Esophagus squamous epithelium (tissue), 5 donors: ENCODE measurements at places on chromosomes 7 and 10.

- DNase-seq, result no peak
These were observed 809.0 kb downstream of the NRG3 start for GRCh38 chr10:82683945-82684344.

DNA sequence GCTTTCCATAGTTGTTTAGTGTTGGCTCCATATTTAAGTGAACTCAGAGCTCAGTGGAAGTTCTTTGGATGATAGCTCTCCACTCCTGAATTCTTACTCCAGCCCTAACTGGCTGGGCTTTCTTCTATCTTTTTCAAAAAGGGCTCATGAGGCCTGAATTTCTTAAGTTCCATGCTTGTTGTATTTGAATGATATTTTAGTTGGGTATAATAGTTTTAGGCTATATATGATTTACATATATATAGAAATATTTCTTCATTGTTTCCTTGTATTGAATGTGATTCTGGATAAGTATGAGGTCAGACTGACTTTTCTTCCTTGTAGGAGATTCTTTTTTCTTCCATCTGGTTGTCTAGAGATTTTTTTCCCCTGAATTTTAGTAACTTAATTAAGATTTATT lies 843.5 kb downstream of the LRMDA start:
- no peak for DNase-seq

DNA sequence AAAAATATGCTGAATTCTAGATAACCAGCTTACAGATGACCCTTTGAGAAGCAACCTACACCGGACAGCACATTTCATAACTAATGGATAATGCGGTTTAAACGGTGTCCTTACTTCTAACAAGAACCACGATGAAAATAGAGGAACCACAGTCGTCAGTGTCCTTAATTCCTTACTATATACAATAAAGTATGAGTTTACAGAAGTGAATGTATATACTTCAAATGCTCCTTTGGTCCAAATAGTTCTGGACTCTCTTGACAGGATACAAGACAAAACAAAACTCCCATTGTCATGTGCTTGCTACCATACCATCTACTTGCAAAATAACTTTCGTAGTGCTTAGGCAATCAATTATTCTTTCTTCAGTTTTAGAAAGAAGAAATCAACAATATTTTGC lies 2.4 kb downstream of the NAMPT start:
- DNase-seq, result no peak

- no peak for DNase-seq
These were observed 52.4 kb downstream of the IKZF1 start for GRCh38 chr7:50356945-50357268.

DNA sequence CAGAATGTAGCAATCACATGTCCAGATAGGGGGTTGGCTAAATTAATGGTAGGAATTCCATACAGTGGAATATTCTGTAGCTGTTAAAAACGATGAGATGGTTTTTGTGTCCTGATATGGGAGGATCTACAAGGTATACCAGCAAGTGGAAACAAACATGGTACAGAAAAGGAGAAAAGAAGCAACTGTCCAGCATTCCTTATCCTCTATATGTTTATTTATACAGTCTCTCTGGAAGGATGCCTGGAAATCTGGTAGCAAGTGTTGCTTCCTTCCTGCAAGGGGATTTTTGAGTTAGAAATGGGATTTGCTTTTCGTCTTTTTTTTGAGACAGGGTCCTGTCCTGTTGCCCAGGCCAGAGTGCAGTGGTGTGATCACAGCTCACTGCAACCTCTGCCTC lies 19.3 kb downstream of the IL15RA start:
- DNase-seq, result no peak

DNA sequence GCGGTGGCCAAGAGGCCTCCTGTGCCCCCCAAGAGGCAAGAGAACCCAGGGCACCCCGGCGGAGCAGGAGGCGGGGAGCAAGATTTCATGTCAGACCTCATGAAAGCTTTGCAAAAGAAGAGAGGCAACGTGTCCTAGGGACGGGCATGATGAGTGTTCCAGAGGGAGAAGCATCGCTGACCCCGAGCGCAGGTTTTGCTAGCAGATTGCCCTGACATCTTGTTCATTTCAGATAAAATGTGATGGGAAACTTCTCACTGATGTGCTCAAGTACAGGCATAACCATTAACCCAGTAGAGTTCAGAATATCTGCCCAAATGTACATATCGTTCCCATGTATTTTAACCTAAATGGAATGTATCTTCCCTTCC lies 129.2 kb downstream of the APBB1IP start:
- no peak for DNase-seq

- DNase-seq, result no peak
These were observed 26.2 kb upstream of the ABLIM1 start for GRCh38 chr10:114684084-114684821.

DNA sequence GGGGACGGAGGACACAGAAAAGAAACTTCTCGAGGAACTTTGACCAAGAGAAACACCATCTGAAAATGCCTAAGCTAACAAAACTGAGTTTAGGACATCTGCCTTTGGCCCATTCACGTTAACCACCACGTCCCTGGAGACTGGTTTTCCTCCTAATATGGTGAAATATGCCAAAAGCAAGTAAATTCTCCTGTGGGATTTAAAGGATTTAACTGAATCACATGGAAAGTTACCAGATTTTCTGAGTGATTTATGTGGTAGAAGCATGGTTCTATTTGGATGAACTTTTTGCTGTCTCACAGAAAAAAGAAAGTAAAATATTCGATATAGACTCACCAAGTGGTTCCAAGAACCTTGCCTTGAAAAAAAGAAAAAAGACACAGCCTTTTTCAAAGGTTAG lies 30.4 kb upstream of the BMPER start:
- no peak for DNase-seq

DNA sequence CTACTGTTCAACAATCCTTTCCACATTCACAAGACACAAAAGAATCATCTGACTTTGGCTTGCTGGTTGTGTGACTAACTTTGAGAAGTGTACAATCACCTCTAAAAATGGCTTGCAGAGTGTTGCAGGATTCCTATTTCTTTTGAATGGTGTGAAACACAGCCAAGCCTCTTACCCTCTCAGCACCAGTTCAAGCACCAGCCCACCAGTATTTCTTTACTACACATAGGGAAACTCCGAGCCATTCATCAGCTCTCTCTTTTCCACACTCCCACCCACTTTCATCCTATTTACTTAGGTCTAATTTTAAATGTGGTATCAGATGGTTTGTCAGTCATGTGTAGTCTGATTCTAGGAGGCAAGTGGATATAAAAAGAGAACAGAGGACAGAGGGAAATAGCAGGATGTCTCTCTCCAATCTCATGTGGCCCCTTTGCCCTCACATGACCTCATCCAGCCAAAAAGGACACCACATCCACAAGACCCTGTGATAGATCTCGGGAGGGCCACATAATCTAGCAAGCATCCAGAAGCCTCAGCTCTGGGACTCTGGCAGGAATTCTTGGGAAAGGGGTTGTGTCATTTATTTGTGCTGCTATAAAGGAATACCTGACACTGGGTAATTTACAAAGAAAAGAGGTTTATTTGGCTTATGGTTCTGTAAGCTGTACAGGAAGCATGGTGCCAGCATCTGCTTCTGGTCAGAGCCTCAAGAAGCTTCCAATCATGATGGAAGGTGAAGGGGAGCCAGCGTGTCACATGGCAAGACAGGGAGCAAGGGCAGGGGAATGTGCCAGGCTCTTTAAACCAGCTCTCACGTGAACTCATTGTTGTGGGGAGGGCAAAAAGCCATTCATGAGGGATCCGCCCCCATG lies 66.8 kb upstream of the NEBL start:
- DNase-seq, result no peak

DNA sequence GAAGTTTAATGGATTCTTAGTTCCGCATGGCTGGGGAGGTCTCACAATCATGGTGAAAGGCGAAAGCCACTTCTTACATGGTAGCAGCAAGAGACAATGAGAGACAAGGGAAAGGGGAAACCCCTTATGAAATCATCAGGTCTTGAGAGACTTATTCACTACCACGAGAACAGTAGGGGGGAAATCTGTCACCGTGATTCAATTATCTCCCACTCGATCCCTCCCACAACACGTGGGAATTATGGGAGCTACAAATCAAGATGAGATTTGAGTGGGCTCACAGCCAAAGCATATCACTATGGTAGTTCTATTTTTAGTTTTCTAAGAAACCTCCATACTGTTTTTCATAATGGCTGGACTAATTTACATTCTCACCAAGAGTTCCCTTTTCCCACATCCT lies 36.7 kb downstream of the SPAM1 start:
- DNase-seq, result no peak

DNA sequence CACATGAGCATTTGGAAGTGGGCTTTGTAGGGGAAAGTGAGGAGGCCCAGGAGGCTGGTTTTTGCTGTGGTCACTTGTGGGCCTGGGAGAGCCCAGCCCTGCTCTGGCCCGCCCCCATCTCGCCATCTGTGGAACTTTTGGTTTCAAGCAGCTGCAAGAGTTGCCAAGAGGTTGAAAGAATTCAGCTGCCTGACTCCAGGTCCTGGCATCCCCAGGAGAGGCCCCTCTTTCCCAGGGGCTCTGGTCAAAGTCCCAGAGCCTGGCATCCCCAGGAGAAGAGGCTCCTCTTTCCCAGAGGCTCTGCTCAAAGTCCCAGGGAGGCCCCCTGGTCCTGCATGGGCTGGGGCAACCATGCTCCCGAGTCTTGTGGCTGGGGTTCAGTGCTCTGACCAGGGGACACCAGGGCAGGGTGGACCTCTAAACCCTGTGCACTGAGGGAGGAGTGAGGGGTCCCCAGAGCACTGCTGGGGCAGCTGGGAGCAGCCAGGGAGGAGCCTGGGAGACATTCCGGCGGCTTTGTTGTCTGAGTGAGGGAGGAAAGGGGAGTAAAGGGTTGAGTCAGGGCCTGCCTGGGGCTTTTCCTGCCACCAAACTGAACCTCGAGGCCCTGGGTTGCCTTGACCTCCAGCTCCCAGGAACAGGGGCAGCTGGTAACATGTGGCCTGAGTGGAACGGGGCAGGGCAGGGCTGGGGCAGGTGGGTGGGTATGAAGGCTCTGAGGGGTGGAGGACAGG lies 27.7 kb upstream of the CSGALNACT2 start:
- DNase-seq, result no peak

DNA sequence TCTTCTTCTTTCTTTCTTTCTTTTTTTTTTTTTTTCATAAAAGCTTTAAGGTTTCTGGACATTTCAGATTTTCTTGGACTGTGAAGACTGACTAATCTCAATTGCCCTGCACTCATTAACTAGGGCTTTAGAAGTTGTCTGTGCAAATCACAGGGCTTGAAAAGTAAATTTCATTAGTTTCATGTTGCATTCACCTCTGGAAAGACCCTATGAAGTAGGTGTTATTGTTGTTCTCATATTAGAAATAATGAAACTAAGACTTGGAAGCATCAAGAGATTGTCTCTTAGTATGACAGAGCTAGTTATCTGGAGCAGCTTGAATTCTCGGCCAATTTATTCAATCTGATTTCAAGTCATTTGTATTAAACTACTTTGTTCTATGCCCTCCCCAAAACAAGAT lies 28.2 kb upstream of the SEMA3D start:
- DNase-seq, result no peak

GRCh38 chr7:12728192-12728538 lies 40.7 kb downstream of the ARL4A start:
- DNase-seq, result no peak

GRCh38 chr7:67923286-67923685 lies 926.7 kb downstream of the TYW1 start:
- no peak for DNase-seq

DNA sequence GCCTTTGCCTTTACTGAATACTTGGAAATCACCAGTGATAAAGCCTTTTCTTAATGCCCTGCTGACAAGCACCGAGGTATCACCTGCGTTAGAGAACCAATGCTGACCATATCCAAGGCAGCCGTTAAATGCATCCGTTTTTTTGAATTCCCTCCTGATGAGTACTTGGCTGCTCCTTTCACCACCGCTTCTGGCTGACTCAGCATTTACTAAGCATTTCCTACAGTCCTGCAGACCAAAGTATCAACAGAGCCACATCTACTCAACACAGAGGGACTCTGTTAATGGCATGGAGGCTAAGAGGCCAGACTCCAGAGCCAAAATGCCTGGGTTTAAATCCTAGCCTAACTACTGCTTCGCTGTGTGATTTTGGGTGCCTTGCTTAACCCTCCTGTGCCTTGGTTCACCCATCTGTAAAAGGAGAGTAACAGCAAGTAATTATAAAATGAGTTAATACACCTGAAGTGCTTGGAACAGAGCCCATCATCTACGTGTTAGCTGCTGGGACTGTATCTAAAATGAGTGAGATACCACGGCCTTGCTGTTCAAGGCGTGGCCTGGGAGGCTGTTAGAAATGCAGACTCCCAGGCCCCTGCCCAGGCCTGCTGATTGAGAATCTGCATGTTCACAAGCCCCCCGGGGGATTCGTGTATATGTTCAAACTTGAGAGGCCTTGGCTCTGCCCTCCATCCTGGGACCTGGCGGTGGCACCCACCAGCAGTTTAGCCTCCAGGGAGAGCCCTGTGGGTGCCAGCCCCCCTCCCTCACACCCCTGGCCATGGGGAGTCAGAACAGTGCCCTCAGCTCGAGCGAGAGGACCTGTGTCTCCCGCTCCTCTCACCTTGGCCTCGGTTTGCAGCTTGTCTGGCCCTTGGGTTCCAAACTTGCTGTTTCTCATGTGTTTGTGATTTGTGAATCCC lies 30.8 kb upstream of the EFCAB10 start:
- no peak for DNase-seq

DNA sequence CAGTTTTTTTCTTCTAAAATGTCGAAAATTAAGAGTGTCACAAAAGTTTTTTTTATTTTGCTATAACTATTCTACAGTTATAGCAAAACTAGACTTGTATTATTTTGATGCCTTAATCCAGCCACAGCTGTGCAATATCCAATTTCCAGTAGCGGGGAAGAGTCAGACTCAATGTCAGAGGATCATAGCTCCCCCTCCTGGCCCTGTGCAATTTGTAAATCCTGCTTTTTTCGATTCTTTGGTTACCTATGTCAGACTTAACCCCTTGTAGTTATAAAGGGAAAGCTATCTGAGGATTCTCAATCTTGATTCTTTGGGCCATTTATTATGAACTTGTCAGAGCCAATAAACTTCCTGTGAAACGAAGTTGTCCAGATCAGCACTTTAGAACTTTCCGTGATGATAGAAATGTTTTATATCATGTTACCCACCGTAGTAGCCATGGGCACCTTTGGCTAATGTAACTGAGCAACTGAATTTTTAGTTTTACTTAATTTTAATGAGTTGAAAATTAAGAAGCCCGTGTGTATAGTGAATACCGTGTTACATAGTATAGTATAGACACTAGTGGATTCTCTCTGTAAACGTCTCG lies 87.7 kb upstream of the PRKCQ start:
- no peak for DNase-seq

- no peak for DNase-seq
These were observed 54.5 kb downstream of the COL1A2 start for GRCh38 chr7:94449151-94449725.

DNA sequence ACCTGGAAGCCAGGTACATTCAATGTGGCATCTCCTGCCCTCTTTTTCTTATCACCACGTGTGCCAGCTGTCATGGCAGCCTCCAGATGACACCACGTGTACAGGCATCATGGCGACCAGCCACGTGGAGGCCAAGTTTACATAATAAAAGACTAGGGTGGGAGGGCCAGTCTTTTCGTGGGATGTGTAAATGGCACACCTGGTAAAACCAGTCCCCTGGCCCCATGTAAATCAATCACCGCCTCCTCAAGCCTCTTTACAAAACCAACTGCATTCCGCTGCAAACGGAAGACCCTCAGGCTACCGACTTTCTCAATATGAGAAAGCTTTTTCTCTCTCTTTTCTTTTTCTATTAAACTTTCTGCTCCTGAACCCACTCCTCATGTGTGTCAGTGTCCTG lies 65.1 kb upstream of the PHF14 start:
- no peak for DNase-seq

GRCh38 chr10:127279334-127279774 lies 83.0 kb upstream of the INSYN2A start:
- no peak for DNase-seq
